H9 (cell line): ENCODE measurements at places on chromosomes 13 and 19.

DNA sequence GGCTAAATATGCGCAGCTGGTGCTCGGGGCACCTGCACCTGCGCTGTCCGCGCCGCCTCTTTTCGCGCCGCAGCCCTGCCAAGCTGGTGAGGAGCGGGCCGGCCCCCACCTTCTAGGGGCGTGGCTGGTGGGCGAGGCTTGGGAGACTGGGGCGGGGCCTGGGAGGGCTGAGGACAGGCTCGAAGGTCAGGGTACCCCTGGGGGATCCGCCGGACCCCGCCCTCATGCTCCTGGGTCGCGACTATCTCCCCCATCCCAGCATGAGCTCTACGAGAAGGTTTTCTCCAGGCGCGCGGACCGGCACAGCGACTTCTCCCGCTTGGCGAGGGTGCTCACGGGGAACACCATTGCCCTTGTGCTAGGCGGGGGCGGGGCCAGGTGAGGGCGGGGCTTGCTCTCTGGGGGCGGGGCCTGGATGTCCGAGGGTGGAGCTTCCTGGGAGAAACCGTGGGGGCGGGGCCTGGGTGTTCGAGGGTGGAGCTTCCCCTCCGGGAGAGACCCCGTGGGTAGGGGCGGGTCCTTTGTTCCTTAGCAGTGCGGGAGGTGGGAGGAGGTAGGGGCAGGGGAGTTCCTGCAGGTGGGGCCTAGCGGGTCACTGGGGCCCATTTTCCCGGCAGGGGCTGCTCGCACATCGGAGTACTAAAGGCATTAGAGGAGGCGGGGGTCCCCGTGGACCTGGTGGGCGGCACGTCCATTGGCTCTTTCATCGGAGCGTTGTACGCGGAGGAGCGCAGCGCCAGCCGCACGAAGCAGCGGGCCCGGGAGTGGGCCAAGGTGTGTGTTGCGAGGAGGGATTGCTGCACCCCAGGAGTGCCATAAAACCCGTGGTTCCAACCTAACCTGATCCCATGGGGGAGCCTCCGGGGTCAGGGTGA lies 19.7 kb downstream of the PNPLA6 start:
- peak; percentile 90 for DNase-seq

GRCh38 chr19:16376241-16376640 lies 51.6 kb downstream of the KLF2 start:
- peak; percentile 25 for DNase-seq

GRCh38 chr19:36775768-36776167 lies 3.2 kb upstream of the ZNF850 start:
- no peak for DNase-seq

- no peak for DNase-seq
Measured at GRCh38 chr19:13100841-13101589, 1.6 kb downstream of the LYL1 start.

DNA sequence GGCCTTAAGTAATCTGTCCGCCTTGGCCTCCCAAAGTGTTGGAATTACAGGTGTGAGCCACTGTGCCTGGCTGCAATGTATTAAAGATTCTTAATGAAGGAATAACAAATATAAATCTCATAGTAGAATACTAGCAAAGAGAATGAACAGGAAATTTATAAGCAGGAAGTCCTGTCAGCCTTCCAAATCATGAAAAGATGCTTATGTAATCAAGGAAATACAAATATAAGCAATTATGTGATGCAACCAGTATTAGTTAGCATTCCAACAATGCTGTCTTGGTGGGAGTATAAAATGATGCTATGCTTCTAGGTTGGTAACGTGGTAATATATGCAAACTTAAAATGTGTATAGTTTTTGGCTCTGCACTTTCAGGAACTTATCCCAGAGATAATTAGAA lies 133.8 kb downstream of the PDS5B start:
- DNase-seq: no peak

- DNase-seq: no peak
Measured at GRCh38 chr19:4305659-4306058, 1.3 kb downstream of the FSD1 start.

GRCh38 chr13:27830010-27830409 lies 37.7 kb downstream of the GSX1 start:
- peak; percentile 81 for DNase-seq

- peak; percentile 72 for DNase-seq
Measured at GRCh38 chr19:51097166-51097738, 11.0 kb downstream of the CTU1 start.

DNA sequence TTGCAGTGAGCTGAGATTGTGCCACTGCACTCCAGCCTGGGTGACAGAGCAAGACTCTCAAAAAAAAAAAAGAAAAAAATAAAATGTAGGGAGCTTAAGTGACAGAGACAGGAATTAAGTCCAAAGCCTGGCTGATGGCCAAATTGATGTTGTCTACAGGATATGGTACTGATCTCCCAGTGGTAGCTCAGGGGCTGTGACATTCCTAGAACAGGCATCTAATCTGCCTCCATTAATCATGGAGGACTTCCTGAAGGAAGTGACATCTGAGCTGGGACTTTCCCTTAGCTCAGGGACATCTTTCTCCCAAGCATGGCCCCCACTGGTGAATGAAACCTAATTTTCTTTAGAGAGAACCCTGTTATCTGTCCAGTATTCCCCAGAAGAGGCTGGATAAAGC lies 11.4 kb upstream of the EDDM13 start:
- no peak for DNase-seq

GRCh38 chr19:28516415-28516872 lies 696.5 kb downstream of the UQCRFS1 start:
- no peak for DNase-seq

DNA sequence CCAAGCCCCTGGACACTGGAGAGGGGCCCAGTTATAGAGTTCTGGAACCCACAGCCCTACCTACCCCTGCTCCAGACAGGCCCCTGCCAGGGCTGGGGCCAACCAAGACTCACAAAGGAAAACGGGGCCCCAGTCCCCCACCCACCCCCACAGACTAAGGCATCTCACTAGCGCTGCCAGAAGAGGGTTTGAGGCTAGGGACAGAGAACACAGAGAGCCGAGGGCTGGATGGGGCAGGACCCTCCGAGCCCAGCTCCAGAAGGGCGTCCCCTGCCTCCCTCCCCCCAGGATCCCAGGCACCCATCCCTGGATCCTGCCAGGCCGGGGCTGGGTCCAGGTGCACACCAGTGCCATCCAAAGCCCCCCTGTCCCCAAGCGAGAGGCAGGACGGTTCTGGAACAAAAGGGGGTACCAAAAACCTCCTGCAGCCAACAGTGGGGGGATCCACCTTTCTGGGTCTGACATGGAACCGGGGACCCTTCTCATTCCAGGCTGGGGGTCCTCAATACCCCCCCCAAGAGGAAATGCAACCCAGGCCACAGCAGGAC lies 4.4 kb upstream of the REXO1 start:
- no peak for DNase-seq

DNA sequence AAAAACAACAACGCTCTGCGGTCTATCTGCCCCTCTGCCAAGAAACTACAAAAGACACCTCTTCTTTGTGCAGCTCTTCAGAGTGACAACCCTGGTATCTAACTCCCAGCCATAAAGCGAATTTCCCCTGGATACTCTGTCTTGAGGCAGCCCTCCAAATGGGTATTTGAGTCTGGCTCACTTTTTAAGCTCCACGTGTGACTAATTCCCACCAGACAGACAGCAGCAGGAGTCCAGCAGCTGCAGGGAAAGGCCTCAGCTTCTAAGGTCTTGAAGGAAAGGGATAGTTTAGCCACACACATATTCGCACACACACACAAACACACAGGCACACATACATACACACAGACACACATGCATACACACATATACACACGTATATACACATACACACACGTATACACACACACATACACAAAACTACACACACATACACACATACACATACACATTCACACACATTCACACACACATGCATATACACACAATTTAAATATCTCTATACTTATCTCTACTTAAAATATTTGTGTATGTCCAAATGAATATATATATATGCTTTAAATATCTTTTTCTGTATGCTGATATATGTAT lies 188.8 kb downstream of the TSHZ3 start:
- no peak for DNase-seq

GRCh38 chr13:44487989-44488388 lies 88.1 kb downstream of the TSC22D1 start:
- no peak for DNase-seq

- DNase-seq: no peak
Measured at GRCh38 chr19:19459707-19460251, 54.3 kb downstream of the GATAD2A start.

- no peak for DNase-seq
Measured at GRCh38 chr19:52724701-52725514, 9.9 kb downstream of the ZNF611 start.

GRCh38 chr19:16142032-16142580 lies 1.4 kb upstream of the HSH2D start:
- no peak for DNase-seq
